ENCODE measurements at places on chromosomes 12 and 14.
A peak's percentile ranks its signal among the peaks of the same experiment; 100 is the strongest.

DNA sequence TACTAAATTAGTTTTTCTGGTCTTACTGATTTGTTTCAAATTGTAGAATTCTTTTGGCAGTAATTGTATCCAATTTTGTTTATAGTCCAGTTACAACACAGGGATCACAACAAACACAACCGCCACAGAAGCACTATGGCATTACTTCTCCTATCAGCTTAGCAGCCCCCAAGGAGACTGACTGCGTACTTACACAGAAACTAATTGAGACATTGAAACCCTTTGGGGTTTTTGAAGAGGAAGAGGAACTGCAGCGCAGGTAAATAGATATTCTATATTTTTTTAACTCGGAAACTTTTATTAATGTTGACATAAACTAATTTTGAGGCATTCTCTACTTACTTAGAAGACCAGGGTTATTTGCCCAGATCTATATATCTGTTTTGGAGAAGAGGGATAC is 17.8 kb downstream of the PAPOLA start:
- DNase-seq, result no peak

DNA sequence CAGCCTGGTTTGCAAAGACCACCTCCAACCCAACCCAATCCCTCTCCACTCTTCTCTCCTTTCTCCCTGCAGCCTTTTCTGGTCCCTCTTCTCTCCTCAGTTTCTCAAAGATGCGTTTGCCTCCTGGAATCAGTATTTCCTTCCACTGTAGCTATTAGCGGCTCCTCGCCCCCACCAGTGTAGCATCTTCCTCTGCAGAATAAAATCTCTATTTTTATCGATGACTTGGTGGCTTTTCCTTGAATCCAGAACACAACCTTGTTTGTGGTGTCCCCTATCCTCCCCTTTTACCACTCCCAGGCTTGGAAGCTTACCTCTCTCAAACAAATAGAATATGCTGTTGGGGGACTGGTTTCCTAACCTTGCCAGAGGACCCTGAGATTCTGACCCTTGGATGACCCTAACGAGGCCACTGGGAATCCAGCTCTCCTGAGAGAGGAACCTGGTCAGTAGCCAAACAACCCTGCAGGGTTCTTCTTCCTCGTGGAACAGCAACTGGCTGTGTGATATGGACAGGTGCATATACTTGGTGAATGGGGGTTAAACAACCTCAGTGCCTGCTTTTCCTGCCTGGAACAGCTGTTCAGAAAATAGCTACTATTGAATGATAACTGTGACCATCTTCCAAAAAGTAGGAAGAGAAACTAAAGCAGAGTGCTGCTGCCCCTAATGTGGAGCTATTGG is 4.4 kb downstream of the WNT1 start:
- no peak for DNase-seq

GRCh38 chr14:28757786-28758185 is 8.8 kb upstream of the FOXG1 start:
- DNase-seq, result no peak

DNA sequence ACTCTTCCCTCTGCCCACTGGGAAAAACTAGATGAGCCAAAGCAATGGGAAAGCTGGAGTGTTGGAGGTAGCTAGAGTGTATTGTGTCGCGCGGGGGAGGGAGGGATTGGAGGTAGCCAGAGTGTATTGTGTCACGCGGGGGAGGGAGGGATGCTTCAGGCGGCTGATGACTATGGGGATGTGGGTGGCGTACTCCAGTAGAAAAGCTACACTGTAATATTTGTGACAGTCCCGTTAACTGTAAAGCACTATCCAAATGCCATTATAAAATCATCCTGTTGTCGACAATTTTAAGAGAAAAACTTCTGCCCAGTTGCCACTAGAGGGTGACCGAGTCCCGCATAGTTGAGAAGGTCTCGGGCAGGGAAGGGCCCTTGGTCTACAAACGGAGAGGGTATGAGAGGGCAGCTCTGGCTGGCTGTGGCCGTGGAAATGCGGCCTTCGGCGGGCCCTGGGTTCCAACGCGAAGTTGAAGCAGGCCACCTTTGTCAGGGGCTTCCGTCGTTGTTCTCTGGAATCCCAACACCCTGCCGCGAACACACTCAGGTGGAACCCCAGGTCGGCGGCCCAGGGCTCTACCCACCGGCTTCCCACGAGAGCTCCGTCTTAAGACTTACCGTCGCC is 15.1 kb upstream of the PLEK2 start:
- DNase-seq, result peak; percentile 0

GRCh38 chr12:26555139-26555538 is 277.9 kb downstream of the ITPR2 start:
- no peak for DNase-seq

DNA sequence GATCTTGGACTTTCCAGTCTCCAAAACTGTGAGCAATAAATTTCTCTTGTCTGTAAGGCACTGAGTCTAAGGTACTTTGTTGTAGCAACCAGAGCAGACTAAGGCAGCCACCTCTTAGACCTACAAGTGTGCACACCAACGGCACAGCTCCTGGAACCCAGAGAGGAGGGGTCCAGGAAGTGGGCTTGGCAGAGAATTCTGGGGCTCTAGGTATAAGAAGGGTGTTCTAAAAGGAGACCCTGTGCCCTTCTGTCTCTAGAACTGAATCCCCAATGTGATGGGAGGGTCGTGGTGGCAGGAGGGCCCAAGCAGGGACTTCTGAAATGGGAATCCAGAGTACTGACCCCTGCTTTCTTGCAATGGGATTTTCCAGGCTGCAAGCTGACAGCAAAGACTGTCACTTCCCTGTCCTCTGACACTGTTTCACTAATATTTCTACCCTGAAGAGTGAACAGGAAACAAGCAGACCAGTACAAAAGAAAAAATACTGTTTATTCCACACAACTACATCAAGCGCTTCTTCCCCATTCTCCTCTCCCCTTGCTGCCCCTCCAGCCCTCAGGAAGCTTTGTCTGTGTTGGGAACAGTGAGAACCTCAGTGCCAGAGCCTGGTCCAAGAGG is 13.6 kb upstream of the TFCP2 start:
- DNase-seq, result no peak

DNA sequence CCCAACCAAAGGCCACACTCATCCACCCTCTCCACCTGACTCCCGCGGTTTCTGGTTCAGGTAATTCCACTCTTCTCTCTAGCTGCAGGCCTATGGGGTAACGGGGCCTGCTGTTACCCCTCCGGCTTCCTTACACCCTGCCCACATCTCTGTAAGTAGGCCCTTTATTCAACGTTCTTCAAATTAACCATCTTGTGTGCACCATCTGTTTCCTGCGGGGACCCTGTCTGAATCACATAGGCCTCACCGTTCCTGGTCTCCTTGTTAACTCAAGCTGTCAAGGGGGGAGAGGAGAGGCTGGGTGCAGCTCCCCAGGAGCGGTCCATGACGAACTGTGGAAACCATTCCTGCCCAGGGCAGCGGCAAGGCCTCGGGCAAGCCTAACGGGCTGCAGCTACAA is 9.3 kb upstream of the DLK1 start:
- no peak for DNase-seq

- no peak for DNase-seq
Measured at GRCh38 chr14:51566831-51567582, 84.7 kb upstream of the FRMD6 start.

DNA sequence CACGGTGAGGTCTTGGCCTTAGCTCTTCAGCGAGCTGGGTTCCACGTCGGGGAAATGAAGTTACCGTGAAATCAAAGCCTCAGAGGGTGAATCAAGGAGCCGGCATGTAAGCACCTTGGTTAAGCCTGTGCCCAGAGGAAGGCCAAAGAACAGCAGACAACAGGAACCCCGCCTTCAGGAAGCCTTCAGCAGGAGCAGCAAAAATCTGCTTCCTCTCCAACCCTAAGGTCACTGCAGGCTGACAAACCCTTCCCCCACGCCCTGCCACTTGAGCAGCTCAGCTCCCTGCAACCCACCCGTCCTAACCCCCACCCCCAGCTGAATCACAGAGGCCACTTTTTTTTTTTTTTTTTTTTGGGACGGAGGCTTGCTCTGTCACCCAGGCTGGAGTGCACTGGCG is 72.9 kb upstream of the LTA4H start:
- peak; percentile 38 for DNase-seq

GRCh38 chr12:41967668-41968500 is 176.8 kb downstream of the GXYLT1 start:
- DNase-seq, result no peak

- DNase-seq, result no peak
Measured at GRCh38 chr12:473863-474577, 14.3 kb downstream of the B4GALNT3 start.

- no peak for DNase-seq
Measured at GRCh38 chr12:113673458-113674238, 202.0 kb upstream of the LHX5 start.

GRCh38 chr12:116361414-116362223 is 84.1 kb upstream of the MED13L start:
- DNase-seq, result no peak

- DNase-seq, result no peak
Measured at GRCh38 chr14:57009585-57010515, 199.6 kb upstream of the OTX2 start.

GRCh38 chr12:32501835-32502333 is 102.5 kb downstream of the FGD4 start:
- no peak for DNase-seq

GRCh38 chr12:55743406-55744339 is 751 bp downstream of the GDF11 start:
- peak; percentile 37 for DNase-seq

- no peak for DNase-seq
Measured at GRCh38 chr12:107545737-107546353, 139.8 kb upstream of the PWP1 start.

- peak; percentile 13 for DNase-seq
Measured at GRCh38 chr14:81436296-81437138, 36.4 kb upstream of the STON2 start.

- no peak for DNase-seq
Measured at GRCh38 chr14:101404426-101405170, 156.7 kb upstream of the DIO3 start.

- no peak for DNase-seq
Measured at GRCh38 chr12:58731096-58731495, 189.2 kb downstream of the LRIG3 start.

GRCh38 chr12:25155022-25155576 is 39.9 kb downstream of the DNAI7 start:
- no peak for DNase-seq

GRCh38 chr12:28378736-28379135 is 188.5 kb downstream of the CCDC91 start:
- peak; percentile 87 for DNase-seq

DNA sequence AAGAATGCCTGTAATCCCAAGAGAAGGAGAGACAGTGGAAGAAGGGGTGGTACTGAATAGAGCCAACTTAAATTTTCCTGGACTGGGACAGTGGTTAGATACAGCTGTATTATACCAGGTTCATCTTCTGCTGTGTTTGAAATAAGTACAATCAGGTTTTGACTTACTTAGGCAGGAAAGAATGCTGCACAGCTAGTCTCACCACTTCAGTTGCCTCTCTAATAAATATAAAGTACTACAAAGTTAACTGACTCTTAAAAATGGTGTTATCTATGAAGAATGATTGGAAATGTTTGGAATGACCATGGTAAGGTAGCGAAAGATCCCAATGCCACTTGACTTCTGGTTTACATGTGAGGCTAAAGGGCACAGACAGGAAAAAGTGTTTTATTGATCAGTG is 652.1 kb downstream of the NOVA1 start:
- no peak for DNase-seq

GRCh38 chr14:56955745-56956144 is 145.5 kb upstream of the OTX2 start:
- DNase-seq, result no peak

DNA sequence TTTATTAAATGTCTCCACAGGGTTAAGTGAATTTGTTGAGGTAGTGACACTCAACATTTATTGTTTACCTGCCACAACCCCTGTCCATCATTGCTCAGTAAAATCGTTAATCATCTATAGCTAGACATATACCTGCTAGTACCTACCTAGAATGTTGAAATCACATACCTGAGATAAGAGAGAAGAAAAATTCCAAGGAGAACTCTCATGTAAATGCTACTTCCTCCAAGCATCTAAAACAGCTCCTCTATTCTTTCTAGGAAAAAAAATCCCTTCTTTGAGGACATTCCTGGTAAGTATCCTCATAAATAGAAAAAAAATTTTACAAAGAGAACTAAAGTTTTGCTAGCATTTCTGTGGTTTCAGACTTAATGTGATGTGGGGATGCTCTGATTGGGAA is 325.1 kb downstream of the DAD1 start:
- DNase-seq, result no peak

GRCh38 chr12:116661341-116661740 is 76.5 kb downstream of the SPRING1 start:
- DNase-seq, result no peak

DNA sequence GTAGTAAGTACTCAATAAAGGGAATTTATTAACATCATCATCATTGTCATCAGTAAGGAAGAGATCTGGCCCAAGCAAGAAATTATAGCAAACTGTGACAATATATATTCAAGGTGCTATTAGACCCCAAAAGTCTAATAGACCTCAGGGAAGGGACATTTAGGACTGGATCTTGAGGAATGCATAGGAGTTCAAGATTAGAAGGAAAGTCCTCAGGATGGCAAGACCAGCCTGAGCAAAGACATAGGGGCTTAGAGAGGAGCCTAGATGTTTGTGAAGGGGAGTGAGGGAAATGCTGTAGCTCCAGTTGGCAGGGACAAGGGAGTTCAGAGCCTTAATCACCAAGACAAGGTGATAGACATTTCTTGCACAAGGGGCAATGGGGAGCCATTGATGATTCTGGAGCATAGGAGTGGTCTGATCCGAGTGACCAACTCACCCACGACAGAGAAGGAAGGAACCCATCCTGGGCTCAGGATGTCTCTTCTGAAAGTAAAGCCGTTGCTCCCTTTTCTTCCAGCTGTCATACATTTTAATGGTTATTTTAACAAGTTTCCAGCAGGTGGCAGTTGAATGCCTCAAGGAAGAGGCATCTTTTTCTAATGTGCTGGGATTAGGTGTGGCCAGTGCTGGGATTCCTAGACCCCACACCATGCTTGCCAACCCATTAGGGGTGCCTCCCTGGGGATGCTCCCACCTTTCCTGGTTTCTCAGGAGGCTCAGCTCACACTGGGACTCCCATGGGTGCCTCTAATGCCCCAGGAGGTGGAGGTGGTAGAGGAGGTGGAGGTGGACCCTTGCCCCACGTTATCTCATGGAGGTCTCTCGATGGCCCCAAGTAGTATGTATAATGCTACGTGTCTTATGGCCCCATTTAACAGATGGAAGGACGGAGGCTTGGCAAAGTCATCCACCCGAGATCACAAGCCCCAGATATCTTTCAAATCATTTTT is 37.8 kb downstream of the PHETA1 start:
- peak; percentile 24 for DNase-seq

- no peak for DNase-seq
Measured at GRCh38 chr12:10716704-10717315, 6.3 kb downstream of the YBX3 start.

GRCh38 chr12:130121226-130122000 is 40.9 kb upstream of the FZD10 start:
- DNase-seq, result no peak
